ENCODE measurements at places on chromosomes 3 and 15. TPM values are rescaled to one million over a fixed set of nuclear protein-coding genes. Genes with fewer than 3 reads are reported as not detected.

GRCh38 chr3:14317057-14317553 is 85.3 kb upstream of the SLC6A6 start:
- no peaks in the 10 kb centered on the region for H3K36me3 ChIP-seq
- no peak overlapping the region for H3K4me3 ChIP-seq
- peaks cover 5% of the 10 kb centered on the region for H3K4me1 ChIP-seq
- no peaks in the 10 kb centered on the region for H3K27me3 ChIP-seq

GRCh38 chr3:86969500-86970189 is 21.3 kb downstream of the VGLL3 start:
- no peaks in the 10 kb centered on the region for H3K36me3 ChIP-seq
- no peaks in the 10 kb centered on the region for H3K27me3 ChIP-seq
- H3K27ac ChIP-seq: no peak overlapping the region
- no peaks in the 10 kb centered on the region for H3K4me1 ChIP-seq
- no peak overlapping the region for H3K4me3 ChIP-seq

DNA sequence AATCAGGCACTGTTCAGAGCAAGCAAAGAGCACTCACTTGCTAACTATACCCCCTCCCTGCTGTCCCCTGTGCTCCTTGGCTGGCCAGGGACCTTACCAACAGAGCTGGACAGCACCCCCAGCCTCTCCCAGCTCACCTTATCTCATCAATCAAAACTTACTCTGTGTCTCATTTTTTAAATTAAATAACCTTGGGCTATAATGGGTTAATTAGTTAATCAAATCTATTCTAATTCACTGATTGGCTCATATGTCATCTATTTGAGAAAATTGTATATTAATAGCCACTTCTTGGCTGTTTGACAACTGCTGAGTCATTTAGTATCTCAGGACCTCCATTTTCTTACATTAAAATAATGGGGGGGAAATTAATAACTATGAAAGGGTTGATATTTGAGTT is 22.9 kb downstream of the IL5RA start:
- H3K27me3 ChIP-seq: no peaks in the 10 kb centered on the region
- no peak for DNase-seq
- H3K4me1 ChIP-seq: no peaks in the 10 kb centered on the region
- H3K4me3 ChIP-seq: no peak overlapping the region
- no peaks in the 10 kb centered on the region for H3K36me3 ChIP-seq

GRCh38 chr15:73952913-73953750 is 26.9 kb downstream of the LOXL1 start:
- H3K27me3 ChIP-seq: no peaks in the 10 kb centered on the region
- no peak for DNase-seq
- H3K4me1 ChIP-seq: peaks cover 10% of the 10 kb centered on the region
- H3K36me3 ChIP-seq: no peaks in the 10 kb centered on the region
- H3K27ac ChIP-seq: peak overlapping the region; percentile 89
- H3K4me3 ChIP-seq: no peak overlapping the region

GRCh38 chr15:85414037-85414436 is 33.6 kb downstream of the AKAP13 start:
- no peak for DNase-seq
- H3K4me3 ChIP-seq: no peak overlapping the region
- no peaks in the 10 kb centered on the region for H3K36me3 ChIP-seq

DNA sequence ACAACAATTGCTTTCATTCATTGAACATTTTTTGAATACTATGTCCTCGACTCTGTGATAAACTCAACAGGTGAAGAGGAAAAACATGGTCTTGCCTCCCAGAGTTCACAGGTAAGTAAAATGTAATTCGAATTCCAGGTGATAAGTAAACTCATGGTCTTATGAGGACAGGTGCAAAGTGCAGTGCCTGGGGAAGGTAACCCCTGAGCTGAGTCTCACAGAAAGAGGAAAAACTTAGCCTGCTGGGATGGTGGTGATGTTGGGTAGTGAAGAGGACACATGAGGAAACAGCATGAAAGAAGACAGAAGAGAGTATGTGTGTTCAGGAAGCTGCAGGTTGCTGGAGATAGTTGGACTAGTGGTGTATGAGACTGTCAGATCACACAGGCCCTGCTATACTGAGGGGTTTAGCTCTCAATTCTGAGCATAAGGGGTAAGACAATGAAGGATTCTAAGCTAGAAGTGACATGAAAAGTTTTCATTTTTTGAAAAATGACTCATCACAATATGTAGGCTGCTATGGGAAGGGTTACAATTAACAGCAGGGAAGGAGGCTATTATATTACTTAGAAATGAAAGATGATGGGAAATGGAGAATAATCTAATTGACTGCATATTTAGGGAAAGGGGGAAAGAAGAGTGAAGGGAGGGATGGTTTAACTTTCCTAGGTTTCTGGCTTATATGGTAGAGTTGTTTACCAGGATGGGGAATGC is 111.3 kb downstream of the ISL2 start:
- no peak for DNase-seq
- no peaks in the 10 kb centered on the region for H3K36me3 ChIP-seq
- no peak overlapping the region for H3K4me3 ChIP-seq
- peaks cover 18% of the 10 kb centered on the region for H3K4me1 ChIP-seq
- no peaks in the 10 kb centered on the region for H3K27me3 ChIP-seq
- H3K27ac ChIP-seq: no peak overlapping the region

- no peak overlapping the region for H3K4me3 ChIP-seq
- no peaks in the 10 kb centered on the region for H3K36me3 ChIP-seq
- H3K4me1 ChIP-seq: peaks cover 6% of the 10 kb centered on the region
- DNase-seq: no peak
- no peaks in the 10 kb centered on the region for H3K27me3 ChIP-seq
These were observed 55.4 kb upstream of the SPPL2A start for GRCh38 chr15:50820808-50821382.

DNA sequence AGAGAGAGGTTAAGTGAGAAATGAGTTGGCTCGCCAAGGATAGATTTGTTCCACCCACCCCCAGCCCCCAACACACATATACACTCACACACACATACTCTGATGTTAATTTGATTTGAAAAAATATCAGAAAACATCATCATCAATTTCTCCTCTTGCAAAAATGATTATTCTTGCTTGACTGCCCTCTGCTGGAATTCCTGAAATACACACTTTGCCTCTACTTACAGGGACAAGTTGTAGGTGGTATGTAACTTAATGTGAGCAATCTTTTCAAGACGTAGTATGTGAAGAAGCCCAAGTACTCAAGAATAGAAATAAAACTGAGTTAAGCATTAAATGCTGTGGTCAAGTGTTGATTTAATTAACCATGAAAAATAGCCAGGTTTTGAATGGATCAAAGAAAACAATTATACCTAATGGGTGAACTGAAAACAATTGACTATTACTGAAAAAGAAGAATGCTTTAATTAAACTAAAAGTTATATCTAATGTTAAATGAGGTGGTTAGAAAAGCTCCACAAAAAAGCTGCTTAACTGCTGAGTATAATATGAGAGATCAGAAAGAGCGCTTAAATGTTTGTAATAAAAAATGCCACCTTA is 46.6 kb upstream of the MDFIC2 start:
- no peaks in the 10 kb centered on the region for H3K36me3 ChIP-seq
- no peaks in the 10 kb centered on the region for H3K27me3 ChIP-seq
- no peak overlapping the region for H3K27ac ChIP-seq

The SLC6A20 gene
- total RNA-seq: not detected

The GOLGA6B gene
- not detected for total RNA-seq

The TPRG1 gene
- 14.9 TPM for total RNA-seq

The LMAN1L gene
- total RNA-seq: not detected
